ENCODE measurements at places on chromosomes 4 and X.

DNA sequence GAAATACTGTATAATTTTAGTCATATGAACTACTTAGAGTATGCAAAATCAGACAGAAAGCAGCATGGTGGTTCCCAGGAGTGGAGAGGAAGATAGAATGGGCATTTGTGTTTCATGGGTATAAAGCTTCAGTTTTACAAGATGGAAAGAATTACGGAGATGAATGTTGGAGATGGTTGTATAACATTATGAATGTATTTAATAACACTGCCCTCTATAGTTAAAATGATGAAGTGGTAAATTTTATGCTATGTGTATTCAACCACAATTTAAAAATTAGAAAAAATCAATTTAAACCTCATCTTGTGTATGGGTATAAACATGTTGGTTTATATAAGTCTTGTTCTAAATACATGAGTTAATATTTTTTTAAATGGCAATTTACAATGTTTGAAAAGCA is 521.1 kb downstream of the FSTL5 start:
- DNase-seq, result no peak

DNA sequence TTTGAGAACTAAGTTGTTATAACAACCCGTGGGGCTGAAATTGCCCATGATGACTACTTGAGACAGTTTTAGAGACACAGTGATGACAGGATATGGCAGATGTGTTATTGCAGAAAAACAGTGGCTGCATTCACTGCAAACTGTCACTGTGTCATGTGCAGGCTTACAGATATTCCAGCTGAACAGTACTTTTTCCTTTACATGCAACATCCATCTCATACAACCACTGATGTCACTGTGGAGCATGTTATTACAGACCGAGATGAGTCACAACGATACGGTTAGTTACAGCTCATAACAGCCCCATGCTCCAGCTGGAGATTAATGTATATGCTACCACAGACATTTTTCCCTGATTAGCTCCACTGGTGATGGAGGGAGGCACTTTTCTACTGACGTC is 207.4 kb downstream of the TMA16 start:
- no peak for DNase-seq

DNA sequence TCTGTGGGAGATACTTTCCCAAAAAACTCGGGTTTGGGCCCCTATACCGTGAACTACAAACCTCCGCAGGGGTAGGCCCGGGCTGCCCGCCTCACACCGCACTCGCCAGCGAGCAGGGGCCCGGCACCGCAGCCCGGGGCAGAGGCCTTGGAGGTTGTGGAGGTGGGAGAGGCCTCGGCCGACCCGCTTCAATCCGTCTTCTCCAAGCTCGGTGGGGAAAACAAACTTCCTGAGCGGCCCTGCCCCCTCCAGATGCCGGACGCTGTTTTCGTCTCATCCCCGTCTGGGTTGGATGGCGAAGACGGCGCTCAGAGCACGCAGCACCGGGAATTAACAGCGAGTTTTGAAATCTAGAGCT is 442 bp upstream of the MCUB start:
- DNase-seq, result no peak

DNA sequence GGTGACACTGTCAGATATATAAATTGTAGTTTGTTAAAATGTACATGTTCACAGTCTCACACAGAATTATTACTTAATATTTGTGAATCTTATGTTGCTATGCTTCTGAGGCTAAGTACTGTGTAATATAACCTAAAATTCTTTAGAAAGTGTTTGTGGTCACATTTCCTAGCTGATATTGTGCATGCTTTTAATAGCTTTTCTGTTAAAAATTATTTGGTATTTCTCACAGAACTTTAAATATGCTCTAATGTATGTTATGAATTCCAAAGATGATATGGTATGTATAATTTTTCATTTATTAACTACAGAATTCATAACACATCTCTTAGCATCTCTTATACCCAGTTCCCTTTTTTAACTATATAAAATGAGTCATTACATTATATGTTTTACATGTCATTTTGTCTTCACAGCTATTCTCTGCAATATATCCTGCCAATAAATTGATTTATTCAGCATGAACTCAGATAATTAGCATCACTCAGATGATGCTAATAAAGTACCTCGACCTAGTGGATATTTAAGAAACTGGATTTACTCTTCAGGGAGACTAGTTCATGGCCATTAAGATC is 9.3 kb downstream of the PTPN13 start:
- no peak for DNase-seq

GRCh38 chr4:47413521-47413920 is 50.0 kb downstream of the COMMD8 start:
- DNase-seq, result no peak

DNA sequence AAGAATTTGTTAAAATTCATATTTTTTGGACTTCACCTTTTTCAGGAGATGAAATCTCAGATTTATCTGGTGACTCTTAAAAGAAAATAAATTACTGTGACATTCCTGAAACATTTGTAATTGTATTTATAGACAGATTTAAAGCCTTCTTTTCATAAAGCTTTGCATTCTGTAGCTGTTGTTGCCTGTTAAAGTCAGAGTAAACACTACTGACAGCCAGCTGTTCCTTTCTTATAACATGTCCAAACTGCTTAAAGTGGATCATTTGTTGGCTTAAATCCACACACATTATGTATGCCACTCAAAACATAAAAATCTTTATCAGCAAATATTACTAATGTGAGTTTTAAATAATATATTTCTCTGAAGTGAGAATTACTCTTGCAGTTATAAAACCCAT is 157.5 kb downstream of the TECRL start:
- DNase-seq, result no peak

GRCh38 chr4:76856243-76857073 is 41.5 kb downstream of the SOWAHB start:
- DNase-seq, result no peak

DNA sequence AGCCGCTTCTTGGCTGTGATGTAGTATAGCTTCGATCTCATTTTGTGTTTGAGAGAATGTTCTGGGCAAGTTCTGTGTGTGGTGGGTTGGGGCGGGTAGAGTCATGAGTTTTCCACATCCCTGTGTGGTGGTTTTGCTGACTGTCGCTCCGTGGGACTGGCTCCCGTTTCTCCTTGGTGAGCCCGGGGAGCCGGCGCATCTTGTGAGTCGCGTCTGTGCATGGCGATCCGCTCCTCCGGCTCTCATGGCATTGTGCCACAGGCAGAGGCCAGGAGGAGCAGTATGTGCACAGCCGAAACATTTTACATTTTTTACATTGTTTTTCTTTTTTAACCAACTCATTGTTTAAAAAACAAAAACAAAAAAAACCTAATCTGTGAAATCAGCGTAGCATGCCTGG is 27.7 kb upstream of the TBC1D14 start:
- DNase-seq, result no peak

DNA sequence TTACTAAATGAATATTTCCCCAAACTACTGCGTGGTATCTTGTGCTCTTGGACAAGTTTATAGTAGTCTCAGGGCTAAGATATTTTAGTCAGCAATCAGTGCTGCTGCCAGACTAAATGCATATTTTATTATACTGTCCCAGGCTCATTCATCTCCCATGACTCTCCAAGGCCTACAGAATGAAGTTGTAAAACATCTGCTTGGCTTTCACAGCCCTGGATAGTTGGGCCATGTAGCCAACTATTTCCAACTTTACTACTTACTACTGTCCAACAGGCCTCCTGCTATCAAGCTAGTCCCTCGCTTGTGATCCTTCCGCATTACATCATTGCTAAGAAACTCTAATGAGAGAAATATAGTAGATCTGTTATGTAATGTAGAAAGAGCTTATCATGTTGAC is 31.4 kb downstream of the MAGEB16 start:
- DNase-seq, result no peak

- no peak for DNase-seq
Measured at GRCh38 chr4:81052119-81053068, 21.9 kb downstream of the BMP3 start.

- no peak for DNase-seq
Measured at GRCh38 chr4:185229021-185229818, 19.8 kb downstream of the SNX25 start.

GRCh38 chr4:25883565-25883964 is 20.8 kb upstream of the SEL1L3 start:
- no peak for DNase-seq

All from stimulated activated CD4-positive, alpha-beta T cell treated with anti-CD3 and anti-CD28 coated beads, Interleukin-1b, Interleukin-23, amount 100 ng/mL, for 1 hour (primary cell).